ENCODE measurements at places on chromosomes 11 and 22. TPM values are rescaled to one million over a fixed set of nuclear protein-coding genes. Genes with fewer than 3 reads are reported as not detected.

The TENM4 gene
- total RNA-seq, result 16.6 TPM

The NPTXR gene
- total RNA-seq, result 2.5 TPM

The GALNT18 gene
- 10.4 TPM for total RNA-seq

The HTR3A gene
- not detected for total RNA-seq

The CALCA gene
- total RNA-seq, result not detected

The CASP5 gene
- total RNA-seq, result not detected

The APLNR gene
- under 0.01 TPM for total RNA-seq

The TESMIN gene
- 0.19 TPM for total RNA-seq

The SLC17A6 gene
- total RNA-seq, result not detected

The UBQLNL gene
- total RNA-seq, result not detected

The RPS3 gene
- 1,432 TPM for total RNA-seq

The SEC14L6 gene
- 0.28 TPM for total RNA-seq

The MUC6 gene
- not detected for total RNA-seq

The E2F8 gene
- under 0.01 TPM for total RNA-seq

The BBOX1 gene
- total RNA-seq, result 0.19 TPM

The LRRN4CL gene
- 9.6 TPM for total RNA-seq

The AMOTL1 gene
- total RNA-seq, result 57.3 TPM

The KDM4D gene
- 0.56 TPM for total RNA-seq

The SHANK3 gene
- 0.19 TPM for total RNA-seq

The FXYD6 gene
- under 0.01 TPM for total RNA-seq

The BEST1 gene
- total RNA-seq, result 0.96 TPM

The OR52E8 gene
- not detected for total RNA-seq

The CCDC87 gene
- total RNA-seq, result 0.28 TPM

The RNF215 gene
- 44.5 TPM for total RNA-seq

The F2 gene
- total RNA-seq, result 0.28 TPM

The FIBIN gene
- total RNA-seq, result 2.3 TPM

The ATP6V1E1 gene
- 170 TPM for total RNA-seq

The ROM1 gene
- 3.1 TPM for total RNA-seq

The PRDM11 gene
- 8.5 TPM for total RNA-seq

The BDNF gene
- 42.4 TPM for total RNA-seq

The EMID1 gene
- total RNA-seq, result 0.28 TPM

The GRM5 gene
- total RNA-seq, result under 0.01 TPM

The FOLH1 gene
- total RNA-seq, result 0.28 TPM

The OR8A1 gene
- not detected for total RNA-seq

The NOL12 gene
- 8.7 TPM for total RNA-seq

The RAPSN gene
- total RNA-seq, result 0.19 TPM

All from regular cardiac myocyte (primary cell).